Endothelial cell of umbilical vein (primary cell): ENCODE measurements at places on chromosomes 16 and 17. TPM values are rescaled to one million over a fixed set of nuclear protein-coding genes. Genes with fewer than 3 reads are reported as not detected.
A peak's percentile ranks its signal among the peaks of the same experiment; 100 is the strongest.

The TBX21 gene
- total RNA-seq = not detected in 2 replicates

DNA sequence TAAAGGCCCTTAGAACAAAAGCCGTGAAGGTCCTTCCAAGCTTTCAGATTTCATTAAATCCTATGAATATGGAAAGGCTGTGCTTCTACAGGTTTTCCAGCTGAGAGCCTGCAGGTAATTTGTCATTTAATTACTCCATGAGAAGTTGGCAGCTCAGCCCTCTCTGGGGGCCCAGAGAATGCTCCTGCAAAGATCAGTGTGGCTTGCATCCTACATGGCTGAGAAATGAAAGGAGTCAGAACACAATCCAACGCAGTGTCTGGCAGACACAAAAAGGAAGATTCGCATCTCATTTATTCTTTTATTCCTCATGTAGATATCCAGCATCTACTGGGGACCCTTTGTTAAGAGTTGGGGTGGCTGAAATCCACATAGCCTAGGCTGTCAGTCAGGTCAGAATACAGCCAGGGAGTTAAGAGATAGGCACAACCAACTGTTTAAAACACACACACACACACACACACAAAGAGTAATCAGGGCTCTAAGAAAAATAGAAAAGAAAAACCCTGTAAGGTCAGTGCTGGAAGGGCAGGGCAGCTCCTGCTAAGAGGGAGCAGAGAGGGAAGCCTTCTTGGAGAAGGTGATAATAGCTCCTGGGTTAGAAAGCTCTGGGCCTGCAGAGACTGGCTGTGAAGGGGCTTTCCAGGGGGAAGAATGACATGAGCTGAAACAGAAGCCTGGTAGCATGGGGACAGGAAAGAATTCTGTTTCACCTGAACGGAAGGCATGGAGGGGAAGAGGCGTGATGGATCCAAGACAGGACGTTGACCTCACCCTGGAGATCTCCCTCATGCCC is 46.9 kb upstream of the WSCD1 start:
- H3K27me3 ChIP-seq = peaks cover 3% of the 10 kb centered on the region
- peaks cover 4% of the 10 kb centered on the region for H3K4me1 ChIP-seq
- no peak for DNase-seq
- H3K36me3 ChIP-seq = no peaks in the 10 kb centered on the region
- no peak overlapping the region for H3K4me3 ChIP-seq

The PRM3 gene
- not detected in 2 replicates for total RNA-seq

The TSEN54 gene
- total RNA-seq = 16.7 and 22.3 TPM in 2 replicates

DNA sequence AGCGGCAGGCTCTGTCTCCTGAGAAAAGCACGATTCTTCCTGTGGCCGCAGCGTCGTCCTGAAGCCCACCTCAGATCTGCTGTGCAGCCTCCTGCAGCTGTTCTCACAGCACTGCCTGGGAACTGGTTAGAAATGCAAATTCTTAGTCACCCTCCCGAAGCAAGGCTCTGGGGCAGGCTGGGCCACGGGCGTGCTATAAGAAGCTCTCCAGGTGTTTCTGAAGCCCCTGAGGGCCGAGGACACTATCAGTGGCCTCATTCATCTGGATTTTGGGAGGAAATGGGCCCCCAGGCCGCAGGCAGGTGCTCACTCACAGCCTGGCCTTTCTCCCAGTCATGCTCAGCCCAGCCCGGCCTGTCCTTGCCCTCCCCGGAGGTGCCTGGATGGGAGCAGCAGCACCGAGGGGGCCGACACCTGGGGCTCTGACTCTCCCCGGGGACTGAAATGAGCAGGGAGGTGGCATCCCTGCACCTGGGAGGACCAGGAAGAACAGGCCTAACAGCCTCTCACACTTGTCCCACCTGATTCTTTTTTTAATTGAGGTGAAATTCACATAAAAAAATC is 10.4 kb upstream of the NLRC3 start:
- H3K27me3 ChIP-seq = no peaks in the 10 kb centered on the region
- H3K27ac ChIP-seq = no peak overlapping the region
- no peaks in the 10 kb centered on the region for H3K36me3 ChIP-seq
- no peaks in the 10 kb centered on the region for H3K4me1 ChIP-seq

DNA sequence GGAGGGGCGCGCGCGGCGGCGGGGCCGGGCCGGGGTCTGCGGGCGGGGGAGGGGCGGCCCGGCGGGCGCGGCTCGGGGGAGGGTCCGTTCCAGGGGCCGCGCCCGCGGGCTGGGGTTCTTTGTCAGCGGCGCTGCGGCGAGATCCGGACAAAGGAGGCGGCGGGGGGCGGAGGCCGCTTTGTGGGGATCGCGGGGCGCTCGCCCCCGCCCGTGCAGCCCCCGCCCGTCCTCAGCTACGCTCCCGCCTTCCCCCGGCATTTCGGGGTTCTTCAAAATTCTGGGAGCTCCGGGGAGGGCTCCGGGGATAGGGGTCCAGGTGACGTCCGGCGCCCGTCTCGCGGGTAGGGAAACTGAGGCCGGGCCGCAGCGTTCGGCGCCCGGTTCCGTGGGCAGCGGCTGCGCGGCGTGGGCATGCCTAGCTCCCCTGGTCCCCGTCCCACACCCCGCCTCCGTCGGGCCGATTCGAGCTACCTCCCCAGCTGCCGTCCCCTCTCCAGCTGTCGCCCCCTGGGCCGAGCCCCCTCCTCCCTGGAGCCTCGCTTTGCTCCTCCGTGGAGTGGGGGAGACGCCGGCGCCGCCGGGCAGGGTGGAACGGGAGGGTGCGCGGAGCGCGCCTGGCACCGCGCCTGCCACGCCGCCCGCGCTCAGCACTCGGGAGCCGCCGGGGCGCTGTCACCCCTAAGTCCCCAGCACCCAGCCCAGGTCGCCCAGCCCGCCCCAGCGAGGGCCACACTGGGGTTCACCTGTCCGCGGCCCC is 546 bp downstream of the SNN start:
- no peaks in the 10 kb centered on the region for H3K27me3 ChIP-seq
- H3K4me3 ChIP-seq = peak overlapping the region; percentile 42
- peaks cover 13% of the 10 kb centered on the region for H3K4me1 ChIP-seq
- no peak overlapping the region for H3K27ac ChIP-seq

GRCh38 chr16:12773221-12773620 is 30.5 kb downstream of the CPPED1 start:
- no peak overlapping the region for H3K27ac ChIP-seq
- DNase-seq = no peak
- H3K4me3 ChIP-seq = no peak overlapping the region

DNA sequence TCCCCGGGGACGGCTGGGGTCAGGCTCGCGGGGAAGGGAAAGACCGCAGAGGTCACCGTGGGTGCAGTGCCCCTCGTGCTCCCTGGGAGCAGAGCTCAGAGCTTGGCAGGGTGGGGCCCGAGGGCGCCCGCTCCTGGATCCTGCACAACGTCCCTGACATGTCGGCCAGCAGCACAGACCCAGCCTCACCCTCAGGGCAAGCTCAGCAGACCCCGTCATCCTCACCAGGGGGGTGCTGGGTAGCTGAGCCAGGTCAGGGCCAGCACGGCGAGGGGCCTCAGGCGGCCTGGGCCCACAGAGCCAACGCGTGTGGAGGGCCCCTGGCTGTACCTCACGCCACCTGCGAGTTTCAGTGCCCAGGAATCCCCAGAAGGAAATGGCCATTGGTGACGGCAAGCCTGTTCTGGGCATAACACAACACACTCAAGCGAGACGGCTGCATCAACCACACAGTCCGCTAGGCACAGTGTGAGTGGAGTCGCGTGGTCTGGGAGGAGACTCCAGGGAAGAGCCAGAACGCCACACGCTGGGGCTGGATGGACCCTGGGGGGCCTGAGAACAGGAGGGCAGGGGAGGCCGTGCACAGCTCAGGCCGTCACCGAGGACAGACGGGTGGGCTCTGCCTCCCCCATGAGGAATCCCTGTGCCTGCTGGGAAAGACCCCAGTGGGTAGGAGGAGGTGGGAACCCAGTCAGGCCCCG is 60.3 kb downstream of the ZNF778 start:
- no peak for DNase-seq
- H3K4me1 ChIP-seq = no peaks in the 10 kb centered on the region
- no peak overlapping the region for H3K4me3 ChIP-seq
- peaks cover 39% of the 10 kb centered on the region for H3K36me3 ChIP-seq
- H3K27ac ChIP-seq = no peak overlapping the region
- H3K27me3 ChIP-seq = no peaks in the 10 kb centered on the region

DNA sequence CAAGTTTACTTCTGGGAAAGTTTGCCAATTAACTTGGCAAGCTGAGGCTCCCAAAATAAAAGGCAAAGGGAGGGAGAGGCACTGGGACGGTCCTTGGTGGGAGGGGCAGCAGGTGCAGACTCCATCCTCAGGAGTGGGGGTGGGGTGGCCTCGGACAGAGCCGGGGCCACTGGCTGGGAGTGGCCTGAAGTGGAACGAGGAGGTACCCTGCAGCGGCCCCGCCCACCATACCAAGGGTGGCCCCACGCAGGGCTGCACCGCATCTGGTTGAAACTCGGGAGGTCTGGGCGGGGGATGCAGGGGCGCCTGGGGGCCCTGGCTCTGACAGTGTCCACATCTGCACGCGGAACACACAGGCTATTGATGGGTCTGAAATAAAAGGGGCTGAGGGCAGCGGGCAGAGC is 42.4 kb upstream of the SLC38A10 start:
- peaks cover 26% of the 10 kb centered on the region for H3K4me1 ChIP-seq
- H3K36me3 ChIP-seq = no peaks in the 10 kb centered on the region
- H3K27ac ChIP-seq = no peak overlapping the region
- DNase-seq = no peak

The SMIM5 gene
- total RNA-seq = not detected in 2 replicates

- no peaks in the 10 kb centered on the region for H3K27me3 ChIP-seq
- no peaks in the 10 kb centered on the region for H3K36me3 ChIP-seq
- DNase-seq = no peak
Measured at GRCh38 chr17:65917560-65917959, 274.4 kb downstream of the CEP112 start.

- no peak overlapping the region for H3K4me3 ChIP-seq
- no peak overlapping the region for H3K27ac ChIP-seq
- no peaks in the 10 kb centered on the region for H3K36me3 ChIP-seq
- H3K4me1 ChIP-seq = no peaks in the 10 kb centered on the region
Measured at GRCh38 chr17:65394811-65395472, 166.5 kb downstream of the AXIN2 start.

DNA sequence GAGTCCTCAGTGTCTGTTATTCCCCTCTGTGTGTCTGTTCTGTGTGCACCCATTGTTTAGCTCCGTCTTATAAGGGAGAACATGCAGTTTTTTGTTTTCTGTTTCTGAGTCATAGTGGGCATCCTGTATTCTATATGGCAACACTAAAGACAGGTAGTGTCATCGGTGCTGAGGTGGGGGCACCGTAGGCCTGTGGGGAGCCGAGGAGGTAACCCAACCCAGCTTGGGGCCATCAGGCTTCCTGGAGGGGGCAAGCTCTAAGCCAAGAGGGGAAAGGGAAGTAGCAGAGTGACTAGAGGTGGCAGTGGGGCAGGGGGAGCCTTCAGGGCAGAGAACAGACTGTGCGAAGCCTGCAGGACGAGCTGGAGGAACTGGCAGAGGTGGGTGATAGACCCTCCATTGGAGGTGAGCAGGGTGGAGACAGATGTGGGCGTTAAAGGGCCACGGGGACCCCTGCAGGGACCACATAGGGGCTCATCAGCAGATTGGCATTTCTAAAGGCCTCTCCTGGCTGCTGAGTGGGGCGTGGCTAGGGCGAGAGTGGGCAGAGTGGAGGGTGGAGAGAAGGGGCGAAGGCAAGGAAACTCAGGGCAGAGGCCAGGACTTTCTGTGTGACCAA is 36.5 kb downstream of the CPNE2 start:
- no peaks in the 10 kb centered on the region for H3K27me3 ChIP-seq
- H3K36me3 ChIP-seq = peaks cover 8% of the 10 kb centered on the region
- no peak for DNase-seq
- no peak overlapping the region for H3K27ac ChIP-seq

GRCh38 chr16:18832006-18832405 is 30.7 kb upstream of the ARL6IP1 start:
- H3K4me1 ChIP-seq = no peaks in the 10 kb centered on the region
- no peak overlapping the region for H3K27ac ChIP-seq
- peaks cover 52% of the 10 kb centered on the region for H3K36me3 ChIP-seq
- no peaks in the 10 kb centered on the region for H3K27me3 ChIP-seq
- H3K4me3 ChIP-seq = no peak overlapping the region

The RNPS1 gene
- total RNA-seq = 204 and 209 TPM in 2 replicates

GRCh38 chr17:51298508-51299371 is 38.4 kb downstream of the UTP18 start:
- H3K27me3 ChIP-seq = no peaks in the 10 kb centered on the region
- no peak overlapping the region for H3K4me3 ChIP-seq
- no peak overlapping the region for H3K27ac ChIP-seq
- peak; percentile 37 for DNase-seq
- H3K36me3 ChIP-seq = peaks cover 3% of the 10 kb centered on the region

GRCh38 chr16:12587646-12588277 is 215.9 kb downstream of the CPPED1 start:
- DNase-seq = no peak
- H3K4me3 ChIP-seq = no peak overlapping the region
- no peaks in the 10 kb centered on the region for H3K36me3 ChIP-seq
- H3K27me3 ChIP-seq = no peaks in the 10 kb centered on the region
- no peak overlapping the region for H3K27ac ChIP-seq

- H3K36me3 ChIP-seq = peaks cover 8% of the 10 kb centered on the region
- no peak overlapping the region for H3K27ac ChIP-seq
- no peak overlapping the region for H3K4me3 ChIP-seq
Measured at GRCh38 chr17:28657756-28658155, 4.0 kb downstream of the SDF2 start.
